NCI-H187 treated with DMSO at 0.1 percent for 48 hours (cell line): ENCODE measurements at places on chromosomes 7 and 10.

- DNase-seq, result no peak
Measured at GRCh38 chr10:117680601-117681000, 138.1 kb downstream of the EMX2 start.

DNA sequence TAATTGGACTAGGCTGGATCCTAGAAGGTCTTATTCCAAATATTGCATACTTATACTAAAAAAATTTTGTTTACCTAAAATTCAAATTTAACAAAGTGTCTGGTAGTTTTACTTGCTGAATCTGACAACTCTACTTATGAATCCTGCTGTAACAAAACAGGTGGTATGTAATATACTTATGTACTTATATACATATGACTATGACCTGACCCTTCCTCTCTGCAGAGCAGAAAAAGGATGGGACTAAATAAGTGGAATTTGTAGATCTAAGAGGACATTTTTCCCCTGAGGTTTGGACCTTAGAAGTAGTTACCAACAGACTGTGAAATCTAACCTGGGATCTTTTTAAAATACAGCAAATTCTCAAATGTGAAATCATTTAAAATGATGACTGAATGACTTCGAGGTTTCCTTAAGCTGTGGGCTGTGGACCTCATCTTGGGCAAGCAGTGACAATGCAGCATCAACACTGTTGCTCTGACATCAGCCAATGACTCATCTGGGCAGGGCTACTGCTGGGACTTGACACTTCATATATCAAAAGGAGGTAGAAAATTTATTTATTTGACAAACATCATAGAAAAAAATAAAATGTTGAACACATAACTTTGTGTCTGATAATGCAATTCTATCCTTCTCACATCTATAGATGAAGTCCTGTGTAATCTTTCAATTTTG lies 73.6 kb downstream of the RELN start:
- DNase-seq, result no peak

DNA sequence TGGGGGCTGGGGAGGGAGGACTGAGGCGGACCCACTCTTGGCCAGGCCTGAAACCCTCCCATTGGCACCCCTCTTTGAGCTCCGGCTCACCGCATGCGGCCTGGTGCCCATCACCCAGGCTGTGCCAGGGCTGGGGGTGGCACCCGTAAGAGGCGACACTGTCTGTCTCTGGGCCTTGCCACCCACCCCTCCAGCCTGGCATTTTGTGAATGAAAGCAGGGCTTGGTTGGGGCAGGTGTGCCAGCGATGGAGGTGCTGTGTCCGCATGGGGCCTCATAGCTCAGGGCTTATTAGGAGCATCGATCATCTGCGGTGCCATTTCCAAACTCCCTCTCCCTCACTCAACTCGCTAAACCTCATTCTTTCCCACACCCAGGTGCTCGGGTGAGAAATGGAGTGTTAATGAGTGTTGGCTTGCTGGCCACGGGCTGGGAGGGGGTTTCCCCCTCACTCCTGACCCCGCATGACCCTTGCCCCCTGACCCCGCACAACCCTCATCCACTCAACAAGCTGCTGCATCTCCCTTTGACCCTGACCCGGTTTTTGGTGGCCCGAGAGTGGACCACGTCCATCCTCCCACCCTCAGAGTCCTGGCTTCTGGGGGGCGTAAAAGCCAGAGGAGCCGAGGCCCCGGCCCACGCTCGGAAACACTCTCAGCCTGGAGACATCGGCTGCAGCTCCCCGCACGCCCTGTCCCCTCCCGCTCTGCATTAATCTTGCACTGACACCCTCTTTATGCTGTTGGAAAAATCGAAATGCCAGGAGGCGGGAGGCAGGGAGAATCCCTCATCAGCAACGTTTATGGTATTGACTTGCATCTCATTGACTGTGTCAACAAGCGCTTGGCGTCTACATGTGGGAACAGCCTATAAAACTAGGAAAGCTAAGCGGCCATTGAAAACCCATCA lies 161.2 kb downstream of the DNAJB6 start:
- no peak for DNase-seq

DNA sequence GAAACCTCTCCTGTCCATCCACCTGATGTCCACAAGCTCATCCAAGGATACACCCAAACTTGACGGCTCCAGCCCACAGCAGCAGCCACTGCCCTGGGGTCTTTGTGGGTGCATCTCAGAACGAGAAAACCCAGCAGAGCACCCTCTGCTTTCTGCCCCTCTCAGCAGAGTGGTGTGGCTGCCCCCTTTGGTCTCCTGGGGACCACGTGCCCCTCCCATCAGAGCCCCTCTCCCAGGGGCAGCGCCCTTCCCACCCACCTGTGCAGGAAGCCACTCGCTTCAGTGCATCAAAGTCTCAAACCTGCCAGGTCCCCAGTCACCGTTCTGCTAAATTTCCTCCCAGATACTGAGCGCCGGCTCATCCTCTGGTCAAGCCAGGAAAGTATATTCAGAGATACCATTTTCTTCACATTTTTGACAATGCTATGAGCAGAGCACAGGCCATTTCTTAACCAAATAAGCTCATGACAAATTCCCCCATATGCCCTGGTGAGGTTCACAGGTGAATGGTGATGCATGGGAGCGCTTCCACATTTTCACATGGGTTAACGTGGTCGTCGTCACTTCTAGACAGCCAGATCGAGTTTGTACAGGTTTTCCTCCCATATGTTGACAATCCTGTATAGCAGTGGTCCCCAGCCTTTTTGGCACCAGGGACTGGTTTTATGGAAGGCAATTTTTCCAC lies 32.4 kb downstream of the CAMK2B start:
- DNase-seq, result no peak

- DNase-seq, result no peak
Measured at GRCh38 chr7:128022631-128023532, 8.4 kb downstream of the LRRC4 start.

- no peak for DNase-seq
Measured at GRCh38 chr7:80613519-80613918, 24.9 kb upstream of the CD36 start.

DNA sequence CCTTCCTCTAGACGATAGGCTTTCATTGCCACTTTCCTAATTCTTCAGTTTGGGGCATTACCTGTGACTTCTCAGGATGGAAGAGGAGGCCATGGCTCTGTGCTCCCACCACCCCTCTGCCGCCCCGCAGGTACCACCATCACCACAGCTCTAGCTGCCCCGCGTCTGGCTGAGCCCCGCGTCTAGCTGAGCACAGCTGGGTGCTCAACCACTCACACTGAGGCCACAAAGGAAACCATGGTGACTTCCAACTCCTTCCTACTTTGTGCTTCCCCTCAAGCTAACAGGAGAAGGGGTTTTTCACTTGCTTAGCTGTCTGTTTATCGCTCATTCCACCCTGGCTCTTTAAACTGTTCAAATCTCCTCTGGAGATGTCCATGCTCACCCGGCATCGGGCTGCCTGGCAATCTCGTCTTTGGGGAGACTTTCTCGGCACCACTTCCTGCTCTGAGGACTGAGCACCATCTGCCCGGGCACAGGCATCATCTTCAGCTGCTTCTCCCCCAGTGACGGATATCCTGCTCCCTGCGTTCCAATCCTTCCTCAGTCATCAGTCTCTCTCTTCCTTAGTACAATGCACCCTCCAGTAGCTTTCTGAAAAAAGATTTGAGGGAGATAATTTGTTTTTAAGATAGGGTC lies 59.4 kb downstream of the MAD1L1 start:
- no peak for DNase-seq

DNA sequence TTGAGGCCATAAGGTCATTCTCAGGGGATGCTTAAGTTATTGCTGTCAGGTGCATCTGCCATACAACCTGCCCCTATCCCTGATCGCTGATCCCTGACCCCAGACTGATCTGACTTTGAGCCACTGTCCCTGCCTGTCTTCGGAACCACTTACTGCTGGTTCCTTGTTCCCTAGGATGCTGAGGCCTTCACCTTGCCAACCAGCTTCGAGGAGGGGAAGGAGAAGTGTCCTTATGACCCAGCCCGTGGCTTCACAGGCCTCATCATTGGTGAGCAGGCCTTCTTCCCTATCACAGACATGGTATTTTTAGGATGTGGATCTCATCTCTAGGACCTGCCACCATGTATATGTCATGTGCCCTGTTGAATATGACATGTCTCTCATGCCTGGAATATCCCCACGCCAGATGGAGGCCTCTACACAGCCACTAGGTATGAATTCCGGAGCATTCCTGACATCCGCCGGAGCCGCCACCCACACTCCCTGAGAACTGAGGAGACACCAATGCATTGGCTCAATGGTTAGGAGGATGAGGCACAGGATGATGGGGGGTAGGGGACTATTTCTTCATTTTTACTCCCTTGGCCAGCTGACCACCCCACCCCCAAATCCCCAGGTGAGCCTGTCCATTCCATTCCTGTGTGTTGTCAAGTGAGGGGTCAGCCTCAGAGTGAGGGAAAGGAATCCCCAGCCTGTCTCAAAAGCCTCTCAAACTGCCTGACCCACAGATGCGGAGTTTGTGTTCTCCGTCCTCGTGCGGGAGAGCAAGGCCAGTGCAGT lies 9.0 kb downstream of the MRPL43 start:
- DNase-seq, result no peak

- DNase-seq, result no peak
Measured at GRCh38 chr10:75094465-75094864, 17.0 kb upstream of the SAMD8 start.

DNA sequence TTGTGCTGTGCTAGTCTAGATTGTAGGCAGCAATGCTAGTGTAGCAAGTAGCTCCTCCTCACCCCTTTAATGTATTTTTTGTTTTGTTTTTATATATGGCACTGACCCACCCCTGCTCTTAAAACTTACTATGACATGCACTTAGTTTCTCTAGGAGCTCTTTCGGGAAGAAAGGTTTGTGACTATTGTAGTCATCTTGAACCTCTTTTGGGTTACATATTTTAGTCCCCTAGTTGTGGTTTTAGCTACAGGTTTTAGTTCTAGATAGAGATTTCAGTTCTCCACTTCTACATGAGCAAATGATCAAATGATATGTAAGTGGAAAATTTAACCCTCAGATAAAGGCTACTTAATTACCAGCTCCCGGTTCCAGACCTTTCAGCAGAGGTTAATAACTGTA lies 14.9 kb downstream of the MINPP1 start:
- DNase-seq, result no peak

DNA sequence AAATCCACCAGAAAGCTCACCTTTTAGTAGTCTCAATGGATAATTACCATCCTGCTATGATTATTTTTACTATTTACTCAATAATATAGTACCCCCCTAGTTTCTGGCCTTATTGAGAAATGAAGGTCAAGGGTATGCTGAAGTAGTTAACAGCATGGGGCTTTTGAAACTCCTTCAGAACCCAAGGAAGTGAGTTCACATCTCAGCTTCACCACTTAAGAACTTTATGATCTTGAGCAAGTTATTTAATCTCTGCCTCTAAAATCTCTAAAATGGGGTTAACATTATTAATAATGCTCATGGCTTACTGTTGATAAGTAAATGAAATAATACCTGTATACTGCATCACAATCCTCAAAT lies 5.8 kb downstream of the MTPN start:
- DNase-seq, result no peak

GRCh38 chr10:100174699-100175677 lies 10.8 kb downstream of the ERLIN1 start:
- DNase-seq, result no peak

GRCh38 chr10:117167789-117168674 lies 29.3 kb upstream of the KCNK18 start:
- DNase-seq, result no peak

- no peak for DNase-seq
Measured at GRCh38 chr10:128568990-128569945, 443.0 kb upstream of the MKI67 start.

GRCh38 chr10:34607894-34608293 lies 207.2 kb downstream of the PARD3 start:
- no peak for DNase-seq

DNA sequence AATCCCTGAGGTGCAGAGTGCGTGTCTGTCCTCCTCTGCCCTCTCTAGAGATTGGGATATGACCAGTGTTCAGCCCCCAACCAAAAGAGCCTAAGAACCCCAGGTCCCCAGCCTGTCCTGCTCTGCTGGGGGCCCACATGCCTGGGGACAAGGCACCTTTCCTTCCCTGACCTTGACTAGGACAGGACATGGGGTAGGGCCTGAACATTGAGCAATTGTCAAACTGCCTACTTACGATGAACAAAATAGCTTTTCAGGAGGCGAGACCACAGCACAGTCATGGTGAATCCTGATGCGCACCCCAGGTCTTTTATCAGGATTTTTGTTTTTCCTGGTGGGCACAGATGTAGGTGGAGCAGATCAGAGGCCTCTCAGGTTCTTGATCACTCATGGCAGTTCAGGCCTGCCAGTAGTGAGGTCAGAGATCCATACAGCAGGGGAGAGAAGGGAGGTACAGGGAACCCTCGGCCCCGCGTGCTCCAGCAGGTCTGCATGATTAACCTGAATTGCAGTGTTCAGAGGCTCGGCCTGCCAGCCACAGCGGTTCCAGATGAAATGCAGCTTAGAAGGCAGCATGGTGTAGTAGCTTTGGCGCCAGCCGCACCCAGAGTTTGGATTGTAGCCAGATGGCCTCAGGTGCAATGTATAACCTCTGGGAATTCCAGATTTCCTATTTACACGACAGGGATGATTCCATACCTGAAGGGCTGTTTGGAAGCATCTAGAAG lies 191.3 kb downstream of the CUX1 start:
- no peak for DNase-seq

DNA sequence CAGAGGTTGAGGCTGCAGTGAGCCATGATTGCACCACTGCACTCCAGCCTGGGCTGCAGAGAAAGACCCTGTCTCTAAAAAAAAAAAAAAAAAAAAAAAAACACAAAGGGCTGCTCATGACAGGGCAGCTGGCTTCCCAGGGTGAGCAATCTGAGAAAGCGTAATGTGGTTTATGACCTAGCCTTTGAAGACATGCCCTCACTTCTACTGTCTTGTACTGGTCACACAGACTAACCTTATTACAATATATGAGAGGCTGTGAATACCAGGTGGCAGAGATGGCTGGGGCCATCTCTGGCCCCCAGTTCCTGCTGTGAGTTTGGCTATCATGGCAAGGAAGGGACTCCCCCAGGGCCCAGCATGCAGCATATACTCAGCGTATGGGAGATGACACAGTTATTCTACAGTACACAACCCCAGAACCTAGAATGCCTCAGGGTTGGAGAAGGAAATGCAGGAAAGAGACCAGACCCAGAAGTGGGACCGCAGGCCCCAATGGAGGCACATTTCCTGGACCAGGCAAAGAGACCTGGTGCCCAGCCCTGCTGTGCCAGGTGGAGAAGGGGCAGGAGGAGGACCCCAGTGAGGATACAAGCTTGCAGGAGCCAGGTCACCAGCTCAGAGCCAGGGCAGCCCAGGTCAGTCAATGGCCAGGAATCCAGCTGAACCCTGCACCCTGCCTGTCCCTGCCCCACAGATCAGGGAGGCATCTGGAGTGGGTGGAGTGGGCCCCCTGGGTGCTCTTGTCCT lies 26.3 kb downstream of the NPTX2 start:
- DNase-seq, result no peak
